ENCODE measurements at places on chromosomes 2 and 18.

GRCh38 chr2:170434900-170435621 is 257.1 kb downstream of the MYO3B start:
- no peak for DNase-seq

DNA sequence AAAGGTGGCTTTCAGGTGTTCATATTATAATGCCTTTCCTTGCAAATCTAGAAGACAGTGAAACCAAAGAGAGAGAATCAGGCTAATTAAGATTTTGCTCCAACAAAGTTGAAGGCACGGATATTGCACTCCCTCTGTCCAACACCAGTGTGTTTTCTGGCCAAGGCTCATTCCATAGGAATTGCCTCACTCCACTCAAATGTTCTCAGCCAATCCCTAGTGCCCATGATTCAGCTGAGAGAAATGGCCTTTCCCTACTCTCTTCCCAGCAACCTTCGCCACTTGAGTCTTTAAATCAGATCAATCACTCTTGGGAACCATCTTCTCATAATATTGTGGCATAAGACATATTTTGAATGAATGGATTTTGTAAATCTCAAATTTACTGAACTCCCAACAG is 768.2 kb upstream of the ACVR2A start:
- no peak for DNase-seq

DNA sequence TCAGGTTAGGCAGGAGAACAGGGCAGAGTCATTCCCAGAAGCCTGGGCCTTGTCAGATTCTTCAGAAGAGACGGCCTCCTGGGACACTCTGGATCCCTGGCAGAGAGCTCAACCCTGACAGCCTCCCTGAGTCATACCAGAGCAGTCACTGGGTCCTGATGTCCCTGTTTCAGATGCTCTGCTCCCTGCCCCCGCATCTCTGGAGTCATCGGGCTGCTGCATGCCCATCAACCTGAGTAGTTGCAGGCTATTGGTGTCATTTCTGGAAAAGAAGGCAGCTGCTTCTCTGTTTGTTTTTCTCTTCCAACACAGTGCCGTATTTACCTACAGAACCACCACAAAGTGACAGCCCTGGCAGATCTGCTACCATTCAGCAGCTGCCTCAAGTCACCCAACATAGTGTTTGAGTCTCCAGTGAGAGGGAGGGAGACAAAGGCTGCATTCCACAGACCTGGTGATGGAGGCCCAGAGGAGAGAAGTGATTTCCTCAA is 145.1 kb downstream of the B3GNT2 start:
- DNase-seq = no peak

DNA sequence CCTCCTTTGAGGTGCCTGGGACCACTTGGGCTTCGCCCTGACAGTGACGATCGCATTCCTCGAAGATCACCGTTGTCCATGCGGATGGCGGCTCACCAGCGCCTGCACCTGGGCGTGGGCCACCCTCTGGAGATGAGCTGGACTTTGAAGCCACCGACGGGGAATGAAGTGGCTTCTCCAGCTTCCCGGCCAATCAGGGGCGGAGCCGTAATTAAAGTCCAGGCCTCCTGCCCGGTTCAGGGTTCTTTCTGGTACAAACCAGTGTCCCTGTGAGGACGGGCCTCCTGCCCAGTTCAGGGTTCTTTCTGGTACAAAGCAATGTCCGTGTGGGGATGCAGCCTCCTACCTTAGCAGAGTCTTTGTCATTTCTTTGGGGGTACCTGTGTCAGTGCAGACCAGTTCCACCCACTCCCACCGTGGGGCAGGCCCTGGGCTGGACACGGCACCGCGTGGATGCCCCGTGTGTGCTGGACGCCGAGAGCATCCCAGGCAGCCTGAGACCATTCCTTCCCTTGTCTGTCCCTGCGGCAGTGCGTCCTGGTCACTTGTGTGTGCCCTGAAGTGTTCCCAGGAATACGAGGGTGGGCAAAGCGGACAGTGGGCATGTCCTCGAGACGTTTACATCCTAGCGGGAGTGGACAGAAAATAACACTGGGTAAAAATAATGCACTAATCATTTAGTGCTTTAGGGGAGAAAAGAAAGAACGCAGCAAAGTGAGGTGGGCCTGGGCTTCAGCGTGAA is 55.0 kb downstream of the KCNG2 start:
- no peak for DNase-seq

DNA sequence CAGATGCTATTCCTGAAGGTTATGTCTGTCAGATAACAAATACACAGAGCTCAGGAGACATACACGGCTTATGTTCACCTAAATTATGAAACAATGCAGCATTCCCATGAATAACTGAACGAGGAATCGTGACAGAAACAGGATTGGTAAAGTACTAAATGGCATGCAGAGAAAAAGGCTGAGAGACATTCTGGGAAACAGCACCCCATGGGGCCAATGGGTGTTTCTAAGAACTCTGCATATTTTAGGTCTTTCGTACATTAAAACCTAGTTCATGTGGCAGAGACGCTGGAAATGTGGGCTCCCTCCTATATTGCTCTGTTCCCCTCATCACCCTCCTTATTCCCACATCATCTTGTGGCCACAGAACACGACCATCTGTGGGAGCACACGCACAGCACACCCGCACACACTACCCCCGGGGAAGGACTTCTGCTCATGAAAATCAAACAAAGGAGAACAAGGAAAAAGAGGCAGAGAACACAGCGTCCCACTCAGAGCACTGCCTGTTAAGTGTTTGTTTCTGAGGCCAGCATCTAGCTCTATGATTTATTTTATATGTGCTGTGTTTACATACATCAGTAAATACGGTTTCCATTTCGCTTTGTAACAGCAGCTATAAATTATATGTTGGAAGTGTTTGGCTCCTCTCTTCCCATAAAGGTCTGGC is 143.6 kb downstream of the AFF3 start:
- DNase-seq = no peak

DNA sequence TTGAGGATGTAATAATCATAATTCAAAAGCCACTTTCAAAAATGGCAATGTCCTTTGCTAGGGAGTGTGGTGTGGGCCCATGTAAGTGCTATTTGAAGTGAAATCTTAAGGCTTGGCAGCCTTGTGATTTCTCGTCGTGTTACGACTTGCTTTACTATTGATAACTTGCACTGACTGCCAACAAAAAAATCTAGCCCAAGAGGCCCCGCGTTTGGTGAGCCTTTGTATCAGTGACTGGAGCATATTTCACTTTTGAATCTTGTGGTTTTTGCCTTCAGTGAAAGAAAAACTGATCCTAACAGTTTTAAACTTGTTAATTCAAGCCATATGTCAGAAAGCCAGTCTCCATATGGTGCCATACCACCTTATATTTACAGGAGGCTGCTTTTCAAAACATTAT is 248.0 kb downstream of the TMEM182 start:
- DNase-seq = no peak

DNA sequence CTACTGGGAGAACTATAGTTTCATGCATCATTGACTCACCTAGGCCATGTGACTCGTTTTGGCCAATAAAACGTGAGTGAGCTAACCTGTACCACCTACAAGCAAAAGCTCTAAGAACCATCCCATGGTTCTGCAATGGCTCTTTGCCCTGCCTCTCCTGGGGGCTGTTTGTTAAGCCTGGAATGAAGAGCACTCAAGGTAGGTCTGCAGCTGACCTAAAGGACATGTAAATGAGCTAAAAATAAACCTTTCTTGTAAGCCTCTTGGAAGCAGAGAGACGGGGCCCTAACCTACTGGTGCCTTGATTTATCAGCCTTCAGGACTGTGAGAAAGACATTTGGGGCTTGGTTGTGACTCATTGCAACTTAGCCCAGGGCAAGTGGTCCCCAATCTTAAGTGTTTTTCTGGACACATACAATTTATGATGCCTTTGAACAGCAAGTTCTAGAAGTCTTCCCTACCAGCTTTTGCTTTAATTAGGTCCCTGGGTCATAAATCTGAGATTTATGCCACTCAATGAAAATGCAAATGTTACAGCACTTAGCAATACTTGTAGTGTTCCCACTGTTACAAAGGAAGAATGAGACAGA is 107.4 kb downstream of the OSBPL6 start:
- DNase-seq = no peak

- DNase-seq = no peak
Observed at GRCh38 chr2:102932501-102932900, 170.7 kb downstream of the TMEM182 start.

GRCh38 chr18:9619056-9619455 is 4.7 kb upstream of the PPP4R1 start:
- no peak for DNase-seq

DNA sequence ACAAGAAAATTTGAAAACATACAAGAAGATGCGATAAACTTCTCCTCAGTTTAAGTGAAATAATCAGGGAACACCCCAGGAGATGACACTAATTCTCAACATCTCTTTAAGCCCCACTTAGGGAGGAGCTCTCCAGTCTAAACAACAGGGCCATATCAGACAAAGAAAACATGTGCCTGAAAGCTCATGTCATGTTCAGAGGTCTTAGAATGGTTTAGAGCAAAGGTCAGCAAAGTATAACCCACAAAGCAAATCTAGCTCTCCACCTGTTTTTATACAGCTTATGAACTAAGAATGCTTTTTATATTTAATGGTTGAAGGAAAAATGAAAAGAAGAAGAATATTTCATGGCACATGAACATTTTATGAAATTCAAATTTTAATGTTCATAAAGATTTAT is 155.6 kb upstream of the NOL4 start:
- DNase-seq = no peak

DNA sequence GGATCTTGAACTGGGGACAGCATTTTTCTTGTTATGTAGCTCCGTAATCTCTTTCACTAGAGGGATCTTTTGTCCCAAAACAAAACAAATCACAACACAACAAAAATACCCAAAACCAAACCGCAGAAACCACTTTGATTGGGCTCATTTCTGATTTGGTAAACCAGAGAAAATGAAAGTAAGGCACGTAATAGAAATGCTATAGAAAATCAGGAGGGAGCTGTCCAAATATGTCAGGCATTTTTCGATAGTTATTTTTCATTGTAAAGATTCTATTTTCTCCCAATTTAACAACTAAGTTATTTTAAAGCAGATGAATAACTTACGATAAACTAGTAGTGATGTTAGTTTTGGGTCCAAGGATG is 406.5 kb downstream of the XIRP2 start:
- no peak for DNase-seq

DNA sequence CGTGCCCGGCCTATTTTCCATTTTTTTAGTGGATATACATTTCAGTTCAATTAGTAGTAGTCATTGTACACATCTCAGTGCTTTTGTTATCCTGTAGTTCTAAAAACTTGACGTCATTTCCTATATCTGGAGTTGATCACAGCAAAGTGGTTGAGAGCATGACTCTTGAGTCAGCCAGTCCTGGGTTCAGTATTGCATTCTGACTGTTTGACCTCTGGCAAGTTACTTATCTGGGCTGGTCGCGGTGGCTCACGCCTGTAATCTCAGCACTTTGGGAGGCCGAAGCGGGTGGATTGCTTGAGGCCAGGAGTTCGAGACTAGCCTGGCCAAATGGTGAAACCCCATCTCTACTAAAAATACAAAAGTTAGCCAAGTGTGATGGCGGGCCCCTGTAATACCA is 50.4 kb upstream of the PPM1B start:
- DNase-seq = no peak

DNA sequence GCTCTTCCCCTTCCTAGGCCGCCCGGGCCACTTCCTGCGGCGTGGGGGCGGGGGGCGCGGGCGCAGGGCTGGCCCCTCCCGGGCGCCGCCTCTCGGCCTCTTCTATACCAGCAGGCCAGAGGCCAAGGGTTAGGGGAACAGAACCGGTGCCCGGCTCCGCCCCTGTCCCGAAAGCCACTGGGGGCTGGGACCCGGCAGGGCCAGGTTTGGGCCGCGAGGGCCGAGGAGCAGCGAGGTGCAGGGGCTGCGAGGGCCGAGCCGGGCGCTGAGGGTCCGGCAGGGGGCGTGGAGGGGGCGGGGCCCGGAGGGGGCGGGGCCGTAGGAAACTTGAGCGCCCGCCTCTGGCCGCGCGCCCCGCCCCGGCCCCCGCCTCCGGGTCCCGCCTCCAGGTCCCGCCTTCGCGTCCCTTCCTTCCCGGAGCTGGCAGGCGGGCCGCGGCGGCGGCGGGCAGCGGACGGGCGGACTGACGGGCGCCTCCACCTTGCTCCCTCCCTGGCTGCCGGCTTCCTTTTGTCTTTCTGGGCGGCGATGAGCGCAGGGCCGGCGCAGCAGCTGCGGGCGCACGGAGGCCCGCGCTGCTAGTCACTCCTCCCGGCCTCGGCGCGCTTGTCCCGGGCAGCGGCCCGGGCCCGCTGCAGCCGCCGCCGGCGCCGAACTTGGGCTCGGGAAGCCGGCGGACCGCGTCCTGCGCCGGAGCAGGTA is at the start of gene HPCAL1:
Gene HPCAL1, plus strand, starts transcription at position 426 of the 702 bp plus-strand sequence. CDS start 116,854 bp downstream, outside the sequence.
- peak; percentile 79 for DNase-seq

DNA sequence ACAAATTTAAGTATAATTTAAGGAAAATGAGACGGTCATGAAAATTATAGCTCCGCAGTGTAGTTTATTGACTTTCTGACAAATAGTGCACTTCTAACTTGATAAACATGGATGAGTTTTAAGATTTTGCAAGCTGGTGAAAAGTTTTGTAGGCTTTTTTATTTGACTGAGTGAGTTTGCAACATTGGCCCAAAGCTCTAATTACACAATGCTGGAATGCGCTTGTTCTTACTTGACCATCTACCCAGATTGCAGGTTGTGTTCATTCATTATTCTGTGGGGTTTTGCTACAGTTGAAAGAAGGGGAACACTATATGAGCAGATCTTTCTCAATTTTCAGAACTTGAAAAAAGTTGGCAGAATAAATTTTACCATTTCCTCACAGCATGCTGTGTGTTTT is 13.5 kb downstream of the SPOPL start:
- no peak for DNase-seq

DNA sequence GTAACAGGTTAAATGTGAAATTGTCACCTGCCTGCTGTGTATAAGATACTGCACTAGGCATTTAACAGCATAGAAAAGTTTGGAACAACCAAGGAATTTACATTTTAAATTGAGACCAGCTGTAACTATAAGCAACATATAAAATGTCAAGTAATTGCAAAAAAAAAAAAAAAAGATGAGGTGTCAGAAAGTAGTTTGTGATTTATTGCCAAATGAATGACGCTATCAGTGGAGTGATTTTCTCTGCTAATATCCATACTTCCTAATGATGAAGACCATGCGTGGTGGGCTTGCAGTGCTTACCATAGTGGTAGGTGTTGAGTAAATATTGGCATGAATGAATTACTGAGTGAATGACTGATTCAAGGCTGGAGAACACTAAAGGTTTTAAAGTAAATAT is 73.3 kb downstream of the OSBPL6 start:
- no peak for DNase-seq

DNA sequence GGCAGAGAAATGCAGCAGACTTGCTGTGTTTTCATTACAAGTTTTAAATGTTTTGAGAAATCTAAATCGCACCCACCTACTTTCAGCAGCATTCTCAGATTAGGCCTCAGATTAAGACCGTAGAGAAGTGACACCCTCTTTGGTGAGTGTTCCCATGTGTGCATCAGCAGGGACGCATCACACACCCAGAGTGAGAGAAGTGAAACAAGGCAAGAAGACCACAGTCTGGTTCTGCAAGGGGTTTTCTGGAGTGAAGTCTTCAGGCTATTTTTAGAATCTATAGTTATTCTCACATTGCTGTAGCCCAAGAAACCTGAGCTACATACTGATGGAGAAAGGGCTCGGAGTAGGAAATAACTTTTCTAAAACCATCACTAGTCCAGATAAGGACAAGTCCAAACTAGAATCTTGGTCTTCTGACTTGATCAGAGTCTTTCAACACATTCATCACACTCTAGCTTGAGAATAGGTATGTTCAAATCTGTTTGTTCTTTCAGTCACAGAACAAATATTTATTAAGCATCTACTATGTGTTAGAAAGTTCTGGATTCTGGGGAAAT is 1216.6 kb upstream of the PIK3C3 start:
- DNase-seq = no peak

GRCh38 chr18:7803956-7804469 is 236.9 kb downstream of the PTPRM start:
- DNase-seq = no peak

GRCh38 chr18:67485655-67486054 is 30.9 kb downstream of the DSEL start:
- no peak for DNase-seq

All from activated effector memory CD4-positive, alpha-beta T cell treated with Interleukin-2 at 50 U/mL for 16 hours (primary cell).